CD8-positive, alpha-beta memory T cell (primary cell): ENCODE measurements at places on chromosomes 13 and 19. TPM values are rescaled to one million over a fixed set of nuclear protein-coding genes. Genes with fewer than 3 reads are reported as not detected.

DNA sequence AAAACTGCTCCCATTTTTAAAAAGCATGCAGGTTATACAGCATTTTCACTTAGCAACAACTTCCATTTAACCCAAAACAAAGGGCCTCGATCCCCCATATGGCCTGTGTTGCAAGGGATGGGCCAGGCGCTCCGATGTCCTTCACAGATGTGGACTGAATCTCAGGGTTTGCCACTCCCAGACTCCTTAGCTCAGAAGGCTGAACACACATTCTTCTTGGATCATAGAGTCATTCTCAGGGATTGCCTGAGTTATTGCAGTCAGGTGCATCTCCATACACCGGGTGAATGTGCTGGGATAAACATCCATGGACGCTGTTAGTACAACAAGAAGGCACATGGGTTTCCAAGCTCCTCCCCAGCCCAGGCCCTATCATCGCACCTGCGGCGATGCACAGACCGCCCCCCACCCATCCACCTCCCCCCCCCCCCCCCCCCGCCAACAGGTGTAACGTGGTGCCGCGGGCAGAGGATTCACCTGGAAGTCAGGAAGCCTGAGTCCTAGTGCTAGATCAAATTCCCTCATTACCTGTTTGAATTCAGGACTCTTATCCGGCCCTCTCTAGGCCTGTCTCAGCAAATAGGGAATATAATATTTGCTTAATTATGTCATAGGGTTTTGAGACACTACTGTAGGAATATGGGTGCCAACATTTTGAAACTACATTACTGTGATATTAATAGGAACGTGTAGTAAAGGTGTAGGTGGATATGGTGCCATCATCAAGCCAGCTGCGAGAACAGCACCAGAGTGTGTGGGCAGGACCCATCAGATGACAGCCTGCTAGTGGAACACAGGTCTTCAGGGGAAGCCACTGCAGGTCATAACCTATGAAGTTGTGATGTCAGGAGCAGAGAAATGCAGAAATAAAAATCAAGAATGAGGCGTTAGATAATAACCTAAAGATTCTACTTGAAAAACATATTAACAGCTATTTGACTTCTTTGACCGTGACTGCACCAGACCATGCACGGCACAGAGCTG, 110.9 kb downstream of the SACS start:
- peaks cover 9% of the 10 kb centered on the region for H3K4me1 ChIP-seq
- no peak overlapping the region for H3K27ac ChIP-seq
- no peak overlapping the region for H3K4me3 ChIP-seq
- no peak for DNase-seq

GRCh38 chr19:47499371-47499770, 15.4 kb upstream of the KPTN start:
- H3K27me3 ChIP-seq = no peaks in the 10 kb centered on the region
- H3K4me1 ChIP-seq = no peaks in the 10 kb centered on the region
- H3K27ac ChIP-seq = no peak overlapping the region

GRCh38 chr19:19021115-19021514, 12.2 kb downstream of the SUGP2 start:
- no peak for DNase-seq
- no peaks in the 10 kb centered on the region for H3K27me3 ChIP-seq
- no peak overlapping the region for H3K4me3 ChIP-seq
- peaks cover 7% of the 10 kb centered on the region for H3K4me1 ChIP-seq
- H3K27ac ChIP-seq = no peak overlapping the region

GRK1 gene
- total RNA-seq = not detected

- peak; percentile 90 for DNase-seq
- H3K27ac ChIP-seq = peak overlapping the region; percentile 34
- H3K36me3 ChIP-seq = no peaks in the 10 kb centered on the region
- H3K27me3 ChIP-seq = peaks cover 32% of the 10 kb centered on the region
- peak overlapping the region; percentile 81 for H3K4me3 ChIP-seq
- peaks cover 48% of the 10 kb centered on the region for H3K4me1 ChIP-seq
Observed at GRCh38 chr19:50333235-50333736, 4.1 kb upstream of the KCNC3 start.

- peaks cover 36% of the 10 kb centered on the region for H3K36me3 ChIP-seq
- peaks cover 8% of the 10 kb centered on the region for H3K4me1 ChIP-seq
- no peaks in the 10 kb centered on the region for H3K27me3 ChIP-seq
Observed at GRCh38 chr19:41319500-41320184, 9.7 kb downstream of the CCDC97 start.

EBI3 gene
- total RNA-seq = 14.8 TPM

PEG3 gene
- total RNA-seq = not detected

PCP2 gene
- total RNA-seq = 0.91 TPM
